ENCODE measurements at places on chromosomes 16 and 17.

DNA sequence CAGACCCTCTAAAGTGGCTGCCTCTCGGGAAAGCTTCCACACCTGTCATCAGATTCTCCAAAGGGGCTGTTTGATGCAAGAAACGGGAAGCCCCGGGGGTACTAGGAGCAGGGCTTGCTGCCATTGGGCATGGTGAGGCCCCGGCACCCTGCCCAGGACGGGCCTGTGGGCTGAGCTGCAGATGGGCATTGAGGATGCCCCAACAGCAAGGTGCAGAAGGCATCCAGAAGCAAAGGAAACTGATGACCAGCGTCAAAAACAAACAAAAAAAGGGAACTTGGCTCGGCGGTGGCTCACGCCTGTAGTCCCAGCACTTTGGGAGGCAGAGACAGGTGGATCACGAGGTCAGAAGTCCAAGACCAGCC lies 1.5 kb upstream of the LIMD2 start:
- no peak for DNase-seq

GRCh38 chr17:71779482-71779881 lies 341.3 kb upstream of the SOX9 start:
- no peak for DNase-seq

DNA sequence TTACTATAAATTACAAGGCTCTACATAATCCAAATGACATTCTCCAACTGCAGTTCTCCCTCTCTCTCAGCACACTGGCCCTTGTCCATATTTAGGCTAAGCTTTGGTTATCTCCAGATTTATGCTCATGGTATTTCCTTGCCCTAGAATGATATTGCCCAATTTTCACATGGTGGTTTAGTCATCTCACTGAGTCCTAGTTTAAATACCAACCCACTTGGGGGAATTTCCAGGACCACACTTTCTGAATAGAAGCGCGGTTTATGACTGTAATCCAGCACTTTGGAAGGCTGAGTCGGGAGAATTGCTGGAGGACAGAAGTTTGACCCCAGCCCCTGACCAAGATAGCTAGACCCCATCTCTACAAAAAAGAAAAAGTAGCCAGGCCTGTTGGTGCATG lies 280.1 kb upstream of the MON1B start:
- no peak for DNase-seq

GRCh38 chr17:49157784-49158183 lies 25.2 kb downstream of the B4GALNT2 start:
- DNase-seq: no peak

GRCh38 chr17:47808830-47809480 lies 12.6 kb downstream of the OSBPL7 start:
- DNase-seq: no peak

GRCh38 chr16:87253536-87253935 lies 63.7 kb downstream of the C16orf95 start:
- no peak for DNase-seq

DNA sequence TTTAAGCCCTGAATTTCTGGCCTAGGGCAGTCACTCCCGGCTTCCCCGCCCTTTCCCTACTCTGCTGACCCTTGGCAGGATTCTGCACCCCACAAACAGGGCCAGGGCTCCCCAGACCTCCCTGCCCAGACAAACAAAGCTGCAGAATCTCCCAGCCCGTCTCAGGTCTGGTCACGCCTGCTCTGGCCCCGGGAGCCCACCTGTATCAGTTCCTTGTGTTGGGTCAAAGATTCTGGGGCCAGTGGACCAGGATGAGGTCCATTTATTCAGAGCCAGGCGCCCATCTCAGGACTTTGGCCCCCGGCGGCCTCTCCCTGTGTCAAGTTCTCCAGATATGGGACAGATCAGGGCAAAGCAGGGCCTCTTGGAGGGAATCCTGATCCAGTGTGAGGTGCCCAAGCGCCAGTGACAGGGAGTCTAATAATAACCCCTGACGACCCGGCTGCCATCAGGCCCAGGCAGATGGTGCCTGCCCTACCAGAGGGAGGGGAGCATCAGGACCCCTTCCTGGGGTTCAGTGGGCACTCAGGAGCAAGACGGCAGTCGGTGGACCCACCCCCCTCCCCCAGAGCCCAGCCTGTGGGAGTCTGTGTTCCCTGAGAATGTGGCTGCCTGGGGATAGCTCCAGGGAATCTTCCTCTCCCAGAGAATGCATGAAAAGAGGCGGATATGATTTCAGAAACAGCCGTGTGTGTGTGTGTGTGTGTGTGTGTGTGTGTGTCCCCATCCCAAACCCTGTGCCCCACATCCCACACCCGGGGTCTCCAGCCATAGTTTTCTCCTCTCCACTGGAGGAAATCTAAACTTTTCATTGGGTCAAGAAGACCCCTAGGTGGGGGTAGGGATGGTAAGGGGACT lies 1.3 kb downstream of the TTYH2 start:
- DNase-seq: no peak

DNA sequence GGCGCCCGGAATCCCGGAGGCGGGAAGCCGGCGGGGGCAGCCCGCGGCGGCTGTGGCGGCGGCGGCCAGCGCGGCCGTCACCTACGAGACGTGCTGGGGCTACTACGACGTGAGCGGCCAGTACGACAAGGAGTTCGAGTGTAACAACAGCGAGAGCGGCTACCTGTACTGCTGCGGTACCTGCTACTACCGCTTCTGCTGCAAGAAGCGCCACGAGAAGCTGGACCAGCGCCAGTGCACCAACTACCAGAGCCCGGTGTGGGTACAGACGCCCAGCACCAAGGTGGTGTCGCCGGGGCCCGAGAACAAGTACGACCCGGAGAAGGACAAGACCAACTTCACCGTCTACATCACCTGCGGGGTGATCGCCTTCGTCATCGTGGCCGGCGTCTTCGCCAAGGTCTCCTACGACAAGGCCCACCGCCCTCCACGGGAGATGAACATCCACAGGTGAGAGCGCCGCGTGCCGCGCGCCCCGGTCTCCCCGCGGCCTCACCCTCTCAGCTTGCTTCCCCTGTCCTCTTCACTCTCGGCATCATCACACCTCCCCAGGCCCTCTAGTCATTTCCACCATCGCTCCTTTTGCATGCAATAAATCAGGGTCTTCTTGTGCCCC lies 706 bp downstream of the SHISA6 start:
- no peak for DNase-seq
